Kasumi-1 (cell line): ENCODE measurements at places on chromosomes 7 and 10.
A peak's percentile ranks its signal among the peaks of the same experiment; 100 is the strongest.

- no peak for DNase-seq
Observed at GRCh38 chr10:34565934-34566333, 249.2 kb downstream of the PARD3 start.

GRCh38 chr7:107659666-107660065 lies 962 bp upstream of the SLC26A4 start:
- no peak for DNase-seq

DNA sequence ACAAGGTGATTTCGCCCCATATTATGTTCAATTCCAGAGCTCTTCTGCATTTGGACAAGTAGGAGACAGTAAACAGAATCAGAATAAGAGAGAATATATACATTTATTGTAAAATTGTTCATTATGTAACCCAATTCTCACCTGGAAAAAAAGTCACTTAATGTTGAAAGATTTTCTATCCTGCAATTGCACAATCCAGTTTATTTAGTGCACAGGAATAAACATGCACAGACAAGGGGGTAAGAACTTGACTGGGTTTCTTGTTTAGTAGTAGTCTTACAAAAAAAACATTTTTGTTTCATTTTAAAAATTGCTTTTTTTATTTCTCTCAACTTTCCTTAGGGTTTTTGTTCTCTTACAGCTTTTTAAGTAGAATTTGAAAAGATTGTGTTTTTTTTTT lies 126.6 kb downstream of the SAMD9 start:
- no peak for DNase-seq

DNA sequence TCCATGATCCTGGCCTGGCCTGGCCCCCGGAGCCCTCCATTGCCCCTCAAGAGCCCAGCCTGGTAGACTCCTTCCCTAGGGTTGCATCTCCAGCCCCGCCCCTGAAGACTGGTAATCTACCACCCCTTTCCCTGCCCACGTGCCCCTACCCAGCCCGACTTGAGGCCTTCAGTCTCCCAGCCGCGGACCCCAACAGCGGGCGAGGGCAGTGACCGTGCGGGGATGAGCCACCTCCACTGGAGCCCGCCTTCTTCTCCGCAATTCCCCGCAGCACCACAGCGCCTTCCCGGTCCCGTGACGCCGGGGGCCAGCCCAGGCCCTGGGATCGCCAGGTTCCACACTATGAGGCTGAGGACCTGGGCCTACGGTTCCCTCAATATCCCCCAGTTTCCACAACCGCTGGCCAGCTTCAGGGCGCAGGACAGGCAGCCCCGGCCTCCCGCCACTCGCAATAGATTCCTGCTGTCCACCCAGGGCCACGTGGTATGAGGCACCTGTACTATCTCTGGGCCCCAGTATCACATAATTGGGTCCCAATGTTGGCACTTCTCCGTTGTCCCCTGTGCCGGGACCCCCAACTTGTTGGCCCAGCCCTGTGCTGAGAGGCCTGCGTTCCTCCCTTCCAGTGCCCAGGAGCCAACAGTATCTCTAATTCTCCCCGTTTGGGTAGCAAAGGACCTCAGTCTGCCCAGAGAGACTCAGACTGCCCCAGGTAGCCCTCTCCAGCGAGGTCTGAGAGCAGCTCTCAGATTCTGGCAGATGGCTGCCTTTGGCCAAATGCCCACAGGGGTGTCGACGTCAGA lies 1.1 kb upstream of the GPRIN2 start:
- no peak for DNase-seq

GRCh38 chr10:90047243-90047729 lies 345.9 kb downstream of the KIF20B start:
- DNase-seq, result no peak

DNA sequence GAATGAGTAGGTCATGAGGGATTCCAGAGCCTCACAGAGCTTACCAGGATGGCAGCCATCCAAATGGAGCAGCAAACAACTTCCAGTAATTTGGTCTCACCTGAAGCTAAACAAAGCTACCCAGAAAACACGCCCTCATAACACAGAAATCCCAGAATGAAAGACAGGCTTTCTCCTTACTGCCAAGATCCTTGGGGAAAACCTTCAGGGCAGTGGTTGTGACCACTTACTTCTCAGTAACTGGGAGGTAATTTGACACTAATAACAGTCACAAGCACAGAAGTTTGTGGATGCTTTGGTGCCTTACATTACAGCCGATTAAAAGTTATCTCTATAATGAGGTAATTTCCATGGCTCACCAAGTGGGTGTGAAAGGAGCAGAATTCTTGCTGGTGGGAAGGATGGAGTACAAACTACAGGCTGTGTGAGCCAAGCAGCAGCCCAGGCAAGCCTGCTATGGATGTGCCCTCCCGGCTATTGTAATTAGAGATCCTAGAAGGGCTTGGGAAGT lies 10.4 kb downstream of the WDR91 start:
- no peak for DNase-seq

DNA sequence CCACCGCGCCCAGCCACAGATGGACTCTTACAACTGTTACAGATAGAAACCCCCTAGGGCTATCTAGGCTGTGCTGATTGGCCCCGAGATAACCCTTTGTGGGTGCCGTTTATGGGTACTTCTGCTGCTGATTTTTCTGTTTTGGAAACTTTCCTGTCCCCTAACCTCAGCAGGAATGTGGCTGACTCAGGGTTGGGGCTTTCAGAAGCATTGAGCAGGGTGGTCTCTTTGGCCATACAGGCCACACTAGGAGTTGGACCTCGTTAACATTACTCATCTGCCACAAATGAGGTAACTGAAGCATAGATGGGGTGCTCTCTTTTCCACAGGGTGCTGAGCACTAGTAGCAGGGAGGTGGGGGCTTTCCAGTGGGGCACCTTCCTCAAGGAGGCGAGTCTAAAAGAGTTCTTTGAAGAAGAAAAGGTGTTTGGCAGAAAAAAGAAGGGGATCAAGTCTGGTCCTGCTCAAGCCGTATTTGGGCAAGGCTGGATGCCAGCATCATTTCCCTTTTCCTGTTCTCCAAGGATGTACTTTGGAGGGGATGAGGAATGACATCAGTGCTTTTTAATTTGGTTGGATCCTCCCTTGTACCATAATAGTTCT lies 6.4 kb downstream of the ZSCAN25 start:
- no peak for DNase-seq

DNA sequence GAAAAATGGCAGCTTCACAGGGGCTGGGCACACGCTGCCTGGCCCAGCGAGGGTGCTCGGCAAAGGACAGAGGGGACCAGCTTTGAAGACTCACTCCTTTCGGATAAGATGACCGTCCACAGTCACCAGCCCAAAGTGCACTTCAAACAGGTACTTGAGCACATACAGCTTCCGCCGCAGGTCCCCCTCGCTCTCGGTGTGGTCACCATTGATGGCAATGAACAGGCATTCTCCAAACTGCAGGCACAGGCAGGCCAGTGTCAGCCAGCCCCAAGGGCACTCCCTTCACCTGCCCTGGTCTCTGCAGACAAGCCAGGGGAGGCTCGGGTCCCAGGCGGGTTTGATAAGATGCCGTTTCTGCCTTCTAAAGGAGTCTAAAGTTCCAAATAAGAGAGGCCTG lies 11.6 kb downstream of the HPS1 start:
- DNase-seq, result no peak

DNA sequence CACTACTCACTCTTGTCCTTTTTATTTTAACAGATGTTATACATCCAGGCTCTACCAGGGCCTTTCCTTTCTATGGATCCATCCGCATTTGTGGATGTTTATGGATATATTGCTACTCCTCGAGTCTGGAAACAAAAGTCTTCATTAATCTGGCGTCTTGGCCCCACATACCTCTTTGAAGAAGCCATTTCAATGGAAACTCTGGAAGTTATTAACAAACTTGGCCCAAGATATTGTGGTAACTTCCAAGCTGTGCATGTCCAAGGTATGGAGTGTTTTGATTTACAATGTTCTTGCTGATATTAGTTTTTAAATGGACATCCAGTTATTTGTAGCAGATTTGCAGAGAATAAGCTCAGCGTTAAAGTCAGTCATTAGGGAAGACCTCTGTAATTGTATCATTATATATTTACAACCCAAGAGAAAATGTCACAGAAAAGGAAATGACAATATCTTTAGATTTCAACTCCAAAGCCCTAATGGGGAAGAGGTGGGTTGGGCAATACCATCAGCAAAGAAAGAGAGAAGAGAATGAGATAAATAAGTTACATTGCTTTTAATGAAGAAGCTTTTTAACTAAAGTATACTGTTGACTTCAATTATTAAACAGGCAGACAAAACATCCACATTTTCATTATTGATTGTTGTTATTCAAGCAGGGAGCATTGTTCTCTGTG lies 102.1 kb downstream of the WDFY4 start:
- DNase-seq, result no peak

- DNase-seq, result no peak
Observed at GRCh38 chr10:62831346-62831745, 15.2 kb upstream of the EGR2 start.

DNA sequence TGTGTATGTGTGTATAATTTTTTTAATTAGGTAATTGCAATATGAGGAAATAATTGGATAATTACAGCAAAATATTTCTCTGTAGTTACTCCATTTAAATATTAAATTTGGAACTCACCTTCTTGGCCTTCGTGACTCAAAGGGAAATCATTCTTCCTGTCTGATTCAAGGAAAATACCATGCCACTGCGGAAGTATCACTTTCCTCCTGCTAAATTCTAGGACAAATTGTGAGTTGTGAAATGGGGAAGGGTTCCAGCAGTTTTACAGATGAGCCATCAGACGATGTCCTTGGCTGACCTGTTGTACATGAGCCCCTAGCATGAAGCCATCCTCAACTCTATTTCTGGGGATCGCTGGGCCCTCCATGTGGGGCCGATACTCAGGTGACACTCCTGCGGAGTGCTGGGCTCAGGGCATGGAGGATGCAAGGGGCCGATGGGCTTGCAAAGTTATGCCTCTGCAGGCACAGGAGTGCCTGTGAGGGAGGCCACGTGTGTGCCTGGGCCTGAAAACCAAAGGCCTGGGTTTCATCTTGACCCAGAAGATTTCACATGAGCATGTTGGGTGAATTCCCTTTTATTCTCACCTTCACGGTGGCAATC lies 179.6 kb upstream of the TCERG1L start:
- DNase-seq, result no peak

DNA sequence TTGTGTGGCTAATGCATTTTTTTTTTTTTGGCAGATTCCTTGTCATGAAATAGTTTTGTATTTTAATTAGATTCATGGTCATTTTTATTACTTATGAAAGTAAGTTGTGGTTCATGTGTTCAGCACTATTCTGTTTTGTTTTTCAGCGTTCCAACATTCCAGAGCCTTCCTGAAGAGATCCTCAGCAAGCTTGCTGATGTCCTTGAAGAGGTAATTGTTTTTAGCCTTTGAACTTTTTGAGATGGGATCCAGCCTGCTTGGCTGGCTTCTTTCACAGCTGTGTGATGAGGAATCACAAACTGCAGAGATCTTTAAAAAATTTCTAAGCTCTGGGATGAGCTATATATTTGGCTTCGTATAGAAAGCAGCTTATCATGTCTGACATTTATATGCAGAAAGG lies 208.0 kb upstream of the CSTF2T start:
- DNase-seq, result no peak

- peak; percentile 92 for DNase-seq
Observed at GRCh38 chr7:44881610-44882009, 3.7 kb downstream of the PURB start.

DNA sequence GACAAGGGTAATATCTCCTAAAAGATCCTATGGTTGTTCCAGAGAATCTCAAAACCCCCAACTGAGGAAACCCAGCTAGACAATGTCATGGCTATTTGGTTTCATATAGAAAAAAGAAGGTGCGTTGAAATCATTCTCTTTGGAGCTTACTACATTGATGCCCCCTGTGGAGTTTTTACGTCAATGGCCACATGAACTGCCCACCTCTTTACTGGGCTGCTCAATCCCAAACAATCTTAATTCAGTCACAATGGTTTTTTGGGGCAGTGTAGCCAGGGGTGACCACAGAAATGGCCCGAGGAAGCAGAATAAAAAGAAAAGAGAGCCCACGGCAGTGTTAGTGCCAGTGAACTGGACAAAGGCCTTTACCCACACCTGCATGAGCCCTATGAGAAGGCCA lies 7.8 kb downstream of the RBP4 start:
- DNase-seq, result no peak

DNA sequence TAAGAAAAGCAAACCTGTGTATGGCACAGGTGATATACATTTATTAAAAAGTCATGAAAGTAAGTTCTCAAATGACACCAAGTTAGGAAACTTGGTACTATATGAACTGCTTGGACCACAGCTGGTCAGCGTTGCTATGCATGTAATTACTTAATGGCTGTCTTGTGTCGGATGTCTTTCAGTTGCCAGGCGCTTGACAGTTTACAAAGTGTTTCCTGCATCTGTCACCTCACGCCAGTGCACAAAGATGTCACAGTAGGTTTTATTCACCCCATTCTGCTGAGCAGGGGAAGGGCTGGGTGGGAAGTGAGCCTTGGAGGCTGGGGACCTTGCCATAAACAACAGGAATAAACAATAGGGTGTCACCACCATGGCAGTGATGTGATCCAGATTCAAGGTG lies 35.8 kb downstream of the ADAM12 start:
- no peak for DNase-seq

GRCh38 chr10:51007781-51008180 lies 66.5 kb upstream of the PRKG1 start:
- no peak for DNase-seq

GRCh38 chr10:110160522-110160921 lies 46.9 kb upstream of the MXI1 start:
- DNase-seq, result no peak

GRCh38 chr7:141950806-141951205 lies 4.0 kb upstream of the CLEC5A start:
- DNase-seq, result no peak

DNA sequence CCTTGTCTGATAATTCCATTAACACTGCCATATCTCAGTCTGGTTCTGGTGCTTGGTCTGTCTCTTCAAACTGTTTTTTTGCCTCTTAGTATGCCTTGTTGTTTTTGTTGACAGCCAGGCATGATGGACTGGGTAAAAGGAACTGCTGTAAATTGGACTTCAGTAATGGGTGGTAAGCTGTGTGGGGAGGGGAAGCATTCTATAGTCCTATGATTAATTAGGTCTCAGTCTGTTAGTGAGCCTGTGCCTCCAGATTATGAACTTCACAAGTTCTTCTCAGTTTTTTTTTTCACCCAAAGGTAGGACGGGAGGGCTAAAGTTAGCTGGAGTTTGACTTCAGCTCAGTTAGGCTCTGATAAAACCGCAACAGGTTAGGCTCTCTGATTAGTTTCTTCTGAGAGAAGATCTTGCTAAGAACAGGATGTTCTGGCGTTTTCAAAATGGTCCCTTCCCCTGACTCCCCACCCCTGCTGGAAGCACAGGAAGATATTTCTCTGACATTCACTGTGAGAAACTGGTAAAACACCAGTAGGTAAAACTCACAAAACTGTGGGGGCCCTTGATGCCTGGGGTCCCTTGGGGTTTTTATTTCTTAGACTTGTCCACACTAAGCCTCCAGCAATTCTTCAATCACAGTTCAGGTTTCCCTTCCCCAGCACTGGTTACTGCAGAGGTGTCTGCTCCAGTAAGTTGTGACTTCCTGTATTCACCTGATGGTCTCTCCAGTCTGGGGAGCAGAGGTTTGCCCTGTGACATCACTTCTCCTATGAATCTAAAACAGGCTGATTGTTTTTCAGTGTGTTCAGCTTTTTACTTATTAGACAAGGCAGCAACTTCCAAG lies 43.3 kb upstream of the CCDC71L start:
- DNase-seq, result no peak
